Stimulated activated CD8-positive, alpha-beta memory T cell treated with anti-CD3 and anti-CD28 coated beads, Interleukin-2, amount 100 ng/mL, for 1 hour (primary cell): ENCODE measurements at places on chromosomes 1 and 21.
A peak's percentile ranks its signal among the peaks of the same experiment; 100 is the strongest.

GRCh38 chr1:119713039-119713748, 1.5 kb downstream of the PHGDH start:
- DNase-seq, result no peak

- DNase-seq, result no peak
These were observed 170.0 kb downstream of the GRIK3 start for GRCh38 chr1:36864182-36864822.

GRCh38 chr1:205310976-205311704, 10.4 kb downstream of the NUAK2 start:
- DNase-seq, result no peak

- DNase-seq, result no peak
These were observed 2.5 kb downstream of the USH2A start for GRCh38 chr1:216420746-216421145.

GRCh38 chr1:150981177-150981804, 801 bp upstream of the ANXA9 start:
- no peak for DNase-seq

DNA sequence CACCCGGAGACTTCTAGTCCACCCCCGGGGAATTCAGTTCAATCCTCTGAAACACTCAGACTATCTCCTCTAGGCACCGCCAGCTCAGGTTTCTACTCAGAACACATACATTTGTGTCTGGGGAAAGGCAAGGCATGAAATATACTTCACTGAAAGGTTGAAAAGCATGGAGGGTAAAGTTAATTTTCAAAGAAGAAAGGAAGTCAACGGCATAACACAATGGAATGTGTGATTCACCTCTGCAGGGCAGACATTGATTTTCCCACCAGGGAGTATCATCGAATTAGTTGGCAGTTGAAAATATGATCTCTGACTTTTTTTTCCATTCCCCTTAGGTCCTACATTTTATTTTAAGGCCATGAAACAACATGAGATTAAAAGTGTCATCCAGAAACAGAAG, 669.4 kb downstream of the SMYD3 start:
- DNase-seq, result no peak

GRCh38 chr21:35611708-35612132, 448.6 kb downstream of the SETD4 start:
- DNase-seq, result no peak

DNA sequence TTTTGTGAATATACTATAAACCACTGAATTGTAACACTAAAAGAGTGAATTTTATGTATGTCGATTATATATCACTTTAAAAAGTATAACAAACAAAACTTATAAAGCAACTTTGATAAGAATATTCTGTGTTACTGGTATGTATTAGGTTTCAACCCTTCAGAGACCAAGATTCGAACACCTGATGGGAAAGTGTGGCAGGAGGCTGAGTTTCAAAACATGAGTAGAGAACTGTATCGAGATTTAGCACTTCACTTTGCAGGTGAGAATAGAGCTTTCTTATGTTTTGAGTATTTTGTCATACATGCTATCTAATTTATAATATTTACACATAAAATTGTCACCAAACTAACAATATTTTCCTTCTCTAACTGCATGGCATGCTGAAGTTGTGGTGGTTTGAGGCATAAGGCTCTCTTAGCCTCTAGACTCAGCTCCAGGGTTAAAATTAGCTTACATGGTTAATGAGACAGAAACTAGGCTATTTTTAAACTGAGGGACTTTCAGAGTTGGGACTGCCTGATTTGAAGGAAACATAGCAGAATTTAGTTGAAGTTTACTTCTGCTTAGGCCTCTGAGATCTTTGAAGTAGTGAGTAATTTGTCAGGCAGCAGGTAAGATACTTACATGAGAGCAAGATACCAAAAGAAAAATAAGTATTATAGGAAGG, 48.6 kb downstream of the CEP350 start:
- no peak for DNase-seq

- no peak for DNase-seq
These were observed 815 bp upstream of the MEGF6 start for GRCh38 chr1:3612123-3612522.

DNA sequence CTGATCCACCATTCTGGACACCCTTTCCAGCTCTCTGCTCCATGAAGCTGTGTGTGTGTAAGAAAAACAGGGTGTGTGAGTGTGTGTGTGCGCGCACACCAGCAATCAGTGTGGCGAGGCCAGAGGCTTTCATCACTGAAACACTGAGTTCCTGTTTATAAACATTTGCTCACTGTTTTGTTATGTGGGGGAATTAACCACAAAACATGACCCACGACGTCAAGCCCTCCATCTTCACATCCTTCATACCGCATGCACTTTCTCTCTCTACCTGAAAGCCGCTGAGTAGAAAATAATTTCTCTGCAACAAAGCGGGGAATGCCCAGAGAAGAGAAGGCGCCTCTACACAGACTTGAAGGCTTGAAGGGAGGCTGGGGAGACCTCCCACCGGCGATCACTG, 148.9 kb upstream of the IRF2BP2 start:
- DNase-seq, result no peak

GRCh38 chr1:9770298-9770697, 53.5 kb downstream of the CLSTN1 start:
- no peak for DNase-seq

GRCh38 chr1:15797614-15798390, 9.6 kb downstream of the UQCRHL start:
- DNase-seq, result no peak

DNA sequence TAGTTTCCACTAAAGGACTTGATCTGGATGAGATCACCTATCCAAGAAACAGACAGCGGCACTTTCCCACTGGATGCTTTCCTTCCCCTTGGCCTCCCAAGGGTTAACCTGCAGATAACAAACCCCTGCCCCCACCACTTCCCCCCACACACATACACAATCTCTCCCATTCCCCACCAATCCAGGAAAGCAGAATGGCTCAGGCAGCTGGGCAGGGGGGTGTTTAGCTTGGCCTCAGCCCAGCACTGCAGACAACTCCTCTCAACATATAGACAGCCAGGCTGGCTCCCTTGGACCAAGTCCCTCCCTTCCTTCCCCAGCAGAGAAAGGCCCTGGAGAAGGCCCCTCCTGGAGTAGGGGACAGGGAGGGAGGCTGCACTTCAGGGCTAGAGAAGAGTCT, 24.6 kb downstream of the PLEKHA6 start:
- no peak for DNase-seq

DNA sequence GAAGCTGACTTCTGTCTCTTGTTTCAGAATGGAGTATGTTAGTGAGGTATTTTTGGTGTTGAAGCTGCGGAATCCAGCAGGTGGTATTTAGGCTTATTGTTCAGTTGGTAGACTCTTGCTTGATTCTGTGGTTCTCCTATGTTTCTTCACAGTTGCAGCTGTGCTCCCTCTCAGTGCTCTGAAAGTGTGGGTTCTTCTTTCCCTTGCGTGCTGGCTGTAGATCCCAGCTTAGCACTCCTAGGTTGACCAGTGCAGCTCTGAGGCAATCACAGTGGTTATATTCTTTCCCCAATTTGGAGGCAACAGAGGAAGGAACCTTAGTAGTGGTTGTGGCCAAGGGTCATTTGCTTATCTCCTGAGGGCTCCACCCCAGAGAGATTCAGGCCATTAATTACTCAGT, 269.2 kb upstream of the NRIP1 start:
- no peak for DNase-seq

DNA sequence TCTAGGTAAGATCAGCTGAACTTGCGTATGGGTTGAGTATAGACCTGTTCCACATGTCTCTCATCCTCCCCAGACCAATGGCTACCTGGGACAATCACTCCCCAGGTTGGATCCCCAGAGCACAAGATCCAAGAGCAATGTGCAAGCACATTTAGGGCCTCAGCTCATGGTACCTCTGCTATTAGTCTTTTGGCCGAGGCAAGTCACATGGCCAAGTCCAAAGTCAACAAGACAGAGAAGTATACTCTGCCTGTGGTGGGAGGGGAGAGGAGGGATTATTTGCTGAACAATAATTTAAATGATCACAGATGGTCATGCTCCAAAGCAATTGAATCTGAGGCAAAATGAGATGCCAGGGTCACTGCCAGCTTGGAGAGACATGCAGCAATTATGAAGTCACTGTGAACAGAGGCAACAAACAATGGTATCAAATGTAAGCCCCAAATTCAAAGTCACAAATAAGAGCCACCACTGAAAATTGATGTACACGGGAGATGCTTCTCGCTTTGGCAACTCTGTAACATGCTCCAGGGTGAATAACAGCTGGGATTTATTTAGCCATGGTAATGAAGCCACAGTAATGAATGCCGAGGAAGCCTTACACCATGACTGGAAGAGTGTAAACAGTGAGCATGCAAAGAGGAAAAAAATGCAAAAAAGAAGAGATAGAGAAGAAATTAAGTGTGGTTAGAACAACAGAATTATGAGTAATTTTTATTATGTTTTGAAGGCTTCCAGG, 149.1 kb downstream of the ZNF281 start:
- no peak for DNase-seq

- DNase-seq, result no peak
These were observed 3.4 kb downstream of the TNFRSF18 start for GRCh38 chr1:1202831-1203560.

DNA sequence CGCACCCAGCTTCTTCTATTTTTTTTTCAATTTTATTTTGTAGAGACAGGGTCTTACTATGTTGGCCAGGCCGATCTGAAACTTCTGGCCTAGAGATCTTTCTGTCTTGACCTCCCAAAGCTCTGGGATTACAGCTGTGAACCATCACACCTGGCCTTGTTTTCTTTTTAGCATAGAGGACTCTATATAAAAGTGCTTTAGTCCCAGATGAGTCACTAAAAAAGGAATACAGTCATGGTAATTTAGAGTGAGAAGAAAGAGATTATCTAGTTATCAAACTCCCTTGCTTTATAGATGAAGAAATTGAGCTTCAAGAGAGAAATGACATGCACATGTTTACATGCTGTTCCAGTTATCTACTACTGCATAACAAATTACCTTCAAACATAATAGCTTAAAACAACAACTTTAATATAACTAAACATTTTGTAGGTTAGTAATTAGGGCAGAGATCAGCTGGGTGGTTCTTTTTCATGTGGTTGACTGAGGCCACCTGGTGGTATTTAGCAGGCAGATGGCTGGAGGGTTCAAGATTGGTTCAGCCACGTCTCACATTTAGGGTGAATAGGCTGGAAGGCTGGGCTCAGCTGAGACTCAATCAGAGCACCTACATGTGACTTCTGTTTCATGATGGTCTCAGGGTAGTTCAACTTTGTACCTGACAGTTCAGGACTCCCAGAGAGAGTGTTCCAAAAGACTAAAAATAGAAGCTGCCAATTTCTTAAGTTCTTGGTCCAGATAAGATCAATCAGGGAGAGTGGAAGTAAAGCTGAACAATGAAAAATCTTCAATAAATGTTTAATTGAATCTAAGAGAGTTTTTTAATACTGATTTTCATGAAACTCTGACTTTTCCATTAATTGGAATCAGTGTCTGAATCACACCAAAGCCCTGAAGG, 16.9 kb upstream of the MTF2 start:
- peak; percentile 3 for DNase-seq

- no peak for DNase-seq
These were observed 119.7 kb upstream of the ZNF648 start for GRCh38 chr1:182181167-182181572.

DNA sequence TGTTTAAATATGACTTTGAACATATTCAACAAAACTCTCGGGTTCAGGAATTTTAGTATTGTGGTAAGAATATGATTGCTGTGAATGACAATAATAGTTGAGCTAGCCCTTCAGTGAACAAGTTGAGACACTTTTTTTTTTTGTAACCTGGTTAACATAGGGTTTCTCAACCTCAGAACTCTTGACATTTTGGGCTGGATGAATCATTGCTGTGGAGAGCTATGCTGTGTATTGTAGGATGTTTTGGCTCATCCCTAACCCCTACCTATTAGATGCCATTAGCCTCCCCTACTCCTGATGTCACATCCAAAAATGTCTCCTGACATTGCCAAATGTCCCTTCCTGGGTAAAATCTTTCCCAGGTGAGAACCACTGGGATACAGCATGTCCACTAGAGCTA, 113.7 kb downstream of the RUNX1 start:
- DNase-seq, result no peak

GRCh38 chr1:111442457-111442856, 6.6 kb downstream of the WDR77 start:
- no peak for DNase-seq

DNA sequence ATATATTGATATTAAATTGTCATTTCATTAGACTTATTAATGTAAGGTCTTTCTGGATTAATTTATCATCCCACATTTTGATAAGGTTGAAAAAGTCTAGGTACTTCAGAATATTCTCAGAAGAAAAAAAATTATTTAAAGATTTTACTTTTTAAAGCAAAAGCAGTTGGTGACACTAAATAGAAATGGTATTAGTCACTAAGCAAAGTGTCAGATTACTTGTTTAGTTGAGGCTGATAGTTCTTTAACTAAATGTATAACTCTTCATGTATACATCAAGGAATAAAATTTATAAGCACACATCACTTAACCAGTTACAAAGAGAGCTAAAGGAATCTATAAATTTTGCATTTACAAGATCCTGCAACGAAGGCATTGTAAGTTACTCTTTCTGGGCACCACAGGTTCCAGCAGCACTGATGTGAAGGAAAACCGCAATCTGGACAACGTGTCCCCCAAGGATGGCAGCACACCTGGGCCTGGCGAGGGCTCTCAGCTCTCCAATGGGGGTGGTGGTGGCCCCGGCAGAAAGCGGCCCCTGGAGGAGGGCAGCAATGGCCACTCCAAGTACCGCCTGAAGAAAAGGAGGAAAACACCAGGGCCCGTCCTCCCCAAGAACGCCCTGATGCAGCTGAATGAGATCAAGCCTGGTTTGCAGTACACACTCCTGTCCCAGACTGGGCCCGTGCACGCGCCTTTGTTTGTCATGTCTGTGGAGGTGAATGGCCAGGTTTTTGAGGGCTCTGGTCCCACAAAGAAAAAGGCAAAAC, 101.1 kb downstream of the ADARB1 start:
- no peak for DNase-seq

- DNase-seq, result no peak
These were observed 30.8 kb downstream of the RPL5 start for GRCh38 chr1:92862605-92863004.

- no peak for DNase-seq
These were observed 35.0 kb downstream of the C21orf91 start for GRCh38 chr21:17784180-17784598.

DNA sequence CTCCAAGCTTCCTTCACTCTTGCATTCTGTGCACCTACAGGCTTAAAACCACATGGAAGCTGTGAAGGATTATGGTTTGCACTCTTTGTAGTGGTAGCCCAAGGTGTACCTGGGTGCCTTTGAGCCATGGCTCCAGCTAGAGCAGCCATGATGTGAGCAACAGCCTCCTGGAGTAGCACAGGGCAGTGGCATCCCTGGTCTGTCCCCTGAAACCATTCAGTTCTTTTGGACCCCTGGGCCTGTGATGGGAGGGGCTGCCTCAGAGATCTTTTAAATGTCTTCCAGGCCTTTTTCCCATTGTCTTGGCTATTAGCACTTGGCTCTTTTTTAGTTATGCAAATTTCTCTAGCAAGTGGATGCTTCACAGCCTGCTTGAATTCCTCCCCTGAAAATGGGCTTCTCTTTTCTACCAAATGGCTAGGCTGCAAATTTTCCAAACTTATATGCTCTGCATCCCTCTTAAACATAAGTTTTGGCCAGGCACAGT, 47.4 kb downstream of the CLCA4 start:
- DNase-seq, result no peak
